ENCODE measurements at places on chromosomes 3 and 15.

GRCh38 chr15:96345560-96346399 lies 15.3 kb downstream of the NR2F2 start:
- no peak for DNase-seq

DNA sequence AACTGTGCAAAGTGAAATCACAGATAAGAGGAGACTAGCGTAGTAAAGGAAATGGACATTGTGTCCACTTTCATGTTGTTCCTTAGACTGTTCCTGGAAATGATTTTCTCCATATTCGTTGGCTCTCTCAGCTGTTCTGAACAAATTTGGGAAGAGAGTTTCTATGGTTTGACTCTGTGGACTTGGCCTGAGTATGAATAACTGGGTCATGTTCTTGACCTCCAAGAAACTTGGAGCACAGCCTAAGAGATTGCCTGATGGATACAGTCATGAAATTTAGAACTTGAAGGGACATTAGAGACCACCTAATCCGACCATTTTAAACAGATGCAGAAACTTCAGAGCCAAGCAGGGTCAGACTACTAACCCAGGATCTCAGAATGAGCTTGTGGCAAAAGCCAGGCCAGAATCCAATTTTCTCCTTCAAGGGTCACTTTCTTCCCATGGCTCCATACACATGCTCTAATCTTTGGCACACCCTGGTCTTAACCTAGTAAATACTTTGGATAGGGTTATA lies 430.4 kb downstream of the RBMS3 start:
- no peak for DNase-seq

DNA sequence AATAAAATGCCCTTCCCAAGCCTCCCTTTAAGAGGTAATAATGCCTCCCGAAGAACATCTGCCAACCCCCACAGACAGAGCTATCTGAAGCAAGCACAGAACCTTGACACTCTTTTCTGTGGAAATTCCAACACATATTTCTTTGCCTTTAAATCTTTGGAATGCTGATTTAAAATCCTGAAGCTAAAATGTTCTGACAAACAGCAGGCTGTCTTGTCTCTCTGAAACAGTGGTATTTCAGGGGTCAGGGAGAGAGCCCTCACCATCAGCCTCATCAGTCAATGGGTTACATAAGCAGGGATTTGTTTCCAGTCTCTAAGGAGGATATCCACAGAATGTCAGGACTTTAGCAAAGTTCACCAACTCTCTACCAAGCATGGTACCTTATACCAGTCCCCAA lies 27.8 kb upstream of the ARHGEF3 start:
- no peak for DNase-seq

DNA sequence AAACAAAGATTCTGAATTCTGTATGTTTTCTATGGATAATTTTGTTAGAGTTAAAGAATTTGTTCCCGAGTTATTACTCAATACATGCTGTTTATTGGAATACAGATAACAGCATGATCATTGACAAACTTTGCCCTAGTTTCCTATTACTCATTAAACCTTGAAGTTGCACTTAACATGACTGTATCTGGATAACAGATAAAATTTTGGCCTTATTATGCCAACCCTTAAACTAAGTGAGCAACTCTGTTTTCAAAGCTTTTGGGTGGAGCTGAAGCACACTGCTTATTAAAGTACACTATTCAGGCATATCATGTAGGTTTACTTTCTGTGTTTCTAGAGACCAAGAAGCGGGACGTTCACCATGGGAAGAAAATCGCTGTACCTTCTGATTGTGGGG lies at the start of gene AADAC:
Gene AADAC (plus strand): TSS at position 318 of the 400 bp plus-strand sequence. CDS start 47 bp downstream, at position 365.
- no peak for DNase-seq

DNA sequence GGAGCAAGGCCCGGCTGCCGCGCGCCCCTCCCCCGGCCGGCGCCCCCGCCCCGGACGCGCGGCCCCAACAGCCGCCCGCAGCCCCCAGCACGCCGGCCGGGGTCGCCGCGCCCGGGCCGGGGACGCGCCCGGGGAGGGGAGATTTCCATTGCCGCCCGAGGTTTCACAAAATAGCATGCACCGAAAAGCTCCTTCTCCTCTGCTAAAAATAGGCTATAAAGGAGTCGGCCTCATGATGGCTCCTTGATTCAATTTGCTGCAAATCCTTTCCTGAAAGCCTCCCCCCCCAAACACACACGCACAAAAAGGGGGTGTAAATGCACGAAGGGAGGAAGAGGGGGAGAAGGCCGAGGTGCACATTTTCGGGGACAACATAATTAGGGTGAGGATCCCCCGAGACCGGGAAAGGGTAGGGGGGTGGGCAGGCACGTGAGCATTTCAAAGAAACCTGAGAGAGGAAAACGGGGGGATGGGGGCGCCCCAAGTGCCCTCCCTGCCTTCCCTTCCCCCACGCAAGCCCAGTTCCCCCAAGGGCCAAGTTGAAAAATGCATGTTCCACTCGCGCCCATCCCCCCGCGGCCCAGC lies 734 bp downstream of the TBL1XR1 start:
- DNase-seq, result peak; percentile 63

- DNase-seq, result no peak
Measured at GRCh38 chr3:15899388-15899787, 101.6 kb upstream of the ANKRD28 start.

- no peak for DNase-seq
Measured at GRCh38 chr15:39167164-39168058, 413.5 kb upstream of the THBS1 start.

DNA sequence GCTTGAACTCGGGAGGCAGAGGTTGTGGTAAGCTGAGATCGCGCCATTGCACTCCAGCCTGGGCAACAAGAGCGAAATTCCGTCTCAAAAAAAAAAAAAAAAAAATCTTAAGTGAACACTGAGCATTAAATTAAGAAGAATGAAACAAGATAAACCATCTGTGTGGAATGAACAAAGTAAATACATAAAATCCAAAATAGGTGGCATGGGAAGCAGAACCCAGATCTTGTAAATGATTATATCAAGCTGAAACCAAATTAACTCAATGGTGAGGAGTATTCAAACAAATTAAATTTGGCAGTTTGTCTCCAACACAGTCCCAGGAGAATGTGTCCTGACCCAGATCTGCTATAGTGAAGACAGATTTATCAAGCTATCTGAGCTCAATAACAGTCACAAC lies 32.1 kb downstream of the STAG1 start:
- no peak for DNase-seq

- DNase-seq, result no peak
Measured at GRCh38 chr3:37949866-37950265, 40.7 kb upstream of the VILL start.

- no peak for DNase-seq
Measured at GRCh38 chr3:188019727-188020126, 134.2 kb upstream of the LPP start.

DNA sequence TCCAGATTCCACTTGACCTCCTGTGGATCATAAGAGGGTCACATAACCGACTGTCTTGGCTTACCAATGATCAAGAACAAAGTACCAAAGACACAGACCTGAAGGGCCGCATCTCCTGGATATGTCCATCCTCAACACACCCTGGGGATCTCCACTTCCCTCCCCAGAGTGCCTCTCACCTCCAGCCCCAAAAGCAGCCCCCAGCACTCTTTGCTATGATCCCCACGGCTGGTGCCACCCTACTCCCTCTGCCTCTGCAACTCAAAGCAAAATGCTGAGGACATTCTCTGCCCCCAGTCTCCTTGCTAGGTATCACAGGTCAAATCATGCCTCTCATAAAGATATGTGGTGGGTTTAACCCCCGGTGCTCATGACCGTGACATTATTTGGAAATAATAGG lies 32.7 kb downstream of the SLCO2A1 start:
- no peak for DNase-seq

DNA sequence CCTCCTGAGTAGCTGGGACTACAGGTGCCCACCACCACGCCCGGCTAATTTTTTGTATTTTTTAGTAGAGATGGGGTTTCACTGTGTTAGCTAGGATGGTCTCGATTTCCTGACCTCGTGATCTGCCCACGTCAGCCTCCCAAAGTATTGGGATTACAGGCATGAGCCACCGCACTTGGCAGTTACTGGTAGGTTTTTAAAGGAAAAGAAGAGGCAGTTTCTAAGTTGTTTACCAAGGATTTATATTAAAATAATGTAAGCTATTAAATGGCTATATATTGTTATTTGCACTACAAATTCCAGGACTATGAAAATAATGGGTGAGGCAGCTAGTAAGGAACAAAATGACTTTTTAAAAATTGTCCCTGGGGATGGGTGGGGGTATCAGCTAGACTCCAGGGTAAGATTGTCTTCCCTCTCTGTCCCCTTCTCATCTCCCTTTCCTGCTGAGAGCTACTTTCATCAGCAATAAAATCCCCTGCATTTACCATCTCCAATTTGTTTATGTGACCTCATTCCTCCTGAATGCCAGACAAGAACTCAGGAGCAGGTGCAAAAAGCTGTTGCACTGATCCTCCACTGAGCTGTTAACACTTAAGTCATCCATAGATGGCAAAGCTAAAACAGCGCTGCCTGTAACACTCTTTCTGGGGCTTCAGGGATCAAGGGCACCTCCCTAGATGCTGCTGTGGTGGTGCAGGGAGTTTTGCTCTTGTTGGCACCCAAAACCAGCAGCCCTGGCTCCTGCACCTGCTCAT lies 165.2 kb downstream of the ZPLD1 start:
- no peak for DNase-seq

DNA sequence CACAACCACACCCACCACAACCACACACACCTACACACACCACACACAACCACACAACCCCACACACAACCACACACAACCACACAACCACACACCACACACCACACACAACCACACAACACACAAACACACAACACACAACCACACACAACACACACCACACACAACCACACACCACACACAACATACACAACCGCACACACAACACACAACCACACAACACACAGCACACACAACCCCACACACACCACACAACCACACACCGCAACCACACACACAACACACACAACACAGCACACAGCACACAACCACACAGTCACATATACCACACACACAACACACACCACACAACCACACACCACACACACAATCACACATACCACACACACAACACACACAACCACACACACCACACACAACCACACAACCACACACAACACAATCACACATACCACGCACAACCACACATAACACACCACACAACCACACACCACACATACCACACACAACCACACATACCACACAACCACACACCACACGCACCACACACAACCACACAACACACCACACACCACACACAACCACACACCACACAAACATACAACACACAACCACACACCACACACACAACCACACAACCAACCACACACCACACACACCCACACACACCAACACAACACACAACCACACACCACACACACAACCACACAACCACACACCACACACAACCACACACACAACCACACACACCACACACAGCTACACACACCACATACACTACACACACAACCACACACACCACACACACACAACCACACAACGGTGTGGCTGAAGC lies 23.7 kb downstream of the CPN2 start:
- DNase-seq, result no peak

DNA sequence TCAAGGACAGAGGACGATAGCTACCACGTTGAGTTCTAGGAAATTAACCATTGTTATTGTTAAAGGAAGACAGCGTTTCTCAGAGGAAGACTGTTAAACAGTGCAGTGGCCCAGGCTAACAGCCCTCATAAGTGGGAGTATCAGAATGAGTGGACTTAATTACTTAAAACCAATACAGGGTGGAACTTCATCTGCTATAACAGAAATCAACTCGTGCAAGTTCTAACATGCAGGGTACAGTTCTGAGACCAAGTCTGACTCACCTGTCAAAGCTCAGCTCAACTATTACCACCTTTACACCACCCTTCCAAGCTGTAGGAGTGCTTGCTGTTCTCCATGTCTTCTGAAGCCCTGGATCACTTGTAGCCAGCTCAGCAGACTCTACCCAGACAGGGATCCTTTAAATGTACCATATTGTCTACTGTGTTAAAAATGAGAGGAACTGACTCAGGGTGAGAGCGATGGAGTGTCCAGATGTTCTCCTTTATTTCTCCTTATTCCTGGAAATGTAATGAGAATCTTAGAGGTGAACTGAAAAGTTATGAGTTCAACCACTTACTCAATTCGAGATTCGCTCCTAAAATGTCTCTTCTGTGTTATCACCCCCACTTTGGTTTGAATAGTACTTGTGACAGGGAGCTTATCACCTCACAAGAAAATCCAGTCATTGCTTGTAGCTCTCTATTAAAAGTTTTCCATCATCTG lies 26.5 kb downstream of the CD86 start:
- DNase-seq, result no peak

GRCh38 chr15:47732248-47732647 lies 14.9 kb downstream of the SEMA6D start:
- no peak for DNase-seq

GRCh38 chr3:175512700-175513099 lies 653.6 kb downstream of the NAALADL2 start:
- DNase-seq, result no peak

DNA sequence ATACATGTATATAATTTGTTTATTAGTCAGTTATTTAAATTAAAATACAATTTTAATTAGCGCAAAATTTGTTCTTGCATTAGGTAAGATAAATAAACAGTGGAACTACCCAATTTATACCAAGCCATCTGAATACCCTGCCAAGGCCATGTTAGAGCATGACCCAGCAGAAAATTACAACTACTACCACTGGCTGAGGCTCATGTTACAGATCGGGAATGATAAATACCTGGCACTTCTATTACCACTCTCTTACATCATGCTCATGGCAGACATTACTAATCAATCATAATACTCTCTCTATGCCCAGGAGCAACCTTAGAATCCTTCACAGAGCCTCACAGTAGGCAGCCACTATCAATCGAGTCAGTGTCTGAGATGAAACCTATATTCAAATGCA lies 21.2 kb upstream of the LMOD3 start:
- no peak for DNase-seq

GRCh38 chr3:18132991-18133390 lies 292.1 kb downstream of the SATB1 start:
- DNase-seq, result no peak

DNA sequence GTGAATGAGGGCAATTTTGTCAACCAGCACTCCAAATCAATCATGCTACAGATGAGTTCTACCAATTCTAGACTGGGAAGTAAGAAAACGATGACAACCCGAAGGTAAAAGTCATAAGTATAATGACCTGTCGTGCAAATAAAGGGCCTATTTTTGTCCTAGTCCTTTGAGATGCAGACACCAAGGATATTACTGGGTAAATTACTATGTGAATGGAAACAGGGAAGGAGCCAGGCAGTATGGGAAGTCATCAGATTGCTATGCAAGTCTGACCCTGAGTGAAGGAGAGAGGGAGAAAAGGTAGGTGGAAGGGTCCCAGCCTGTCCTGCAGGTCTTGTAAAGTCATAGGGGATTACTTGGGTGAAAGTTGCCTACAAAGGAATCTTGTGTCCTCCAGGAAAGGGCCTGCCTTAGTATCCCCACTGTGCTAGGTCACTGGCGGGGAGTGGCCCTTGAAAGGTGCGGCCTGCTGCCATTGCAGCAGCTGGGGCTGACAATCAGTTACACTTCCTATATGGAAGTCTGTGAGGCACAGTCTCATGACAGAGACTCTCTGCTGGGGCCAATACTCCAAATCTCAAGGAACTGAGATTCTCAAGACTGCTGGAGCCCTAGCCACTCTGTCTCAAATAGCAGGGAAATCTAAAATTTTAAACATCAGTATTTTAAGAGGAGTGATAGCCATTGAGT lies 149.9 kb upstream of the SLC2A2 start:
- no peak for DNase-seq

GRCh38 chr15:46126581-46126980 lies 491.8 kb downstream of the SQOR start:
- DNase-seq, result no peak

- DNase-seq, result no peak
Measured at GRCh38 chr3:11601446-11602238, 42.1 kb downstream of the VGLL4 start.

- DNase-seq, result no peak
Measured at GRCh38 chr15:26113296-26113695, 250.2 kb upstream of the ATP10A start.

- DNase-seq, result no peak
Measured at GRCh38 chr3:165635791-165636683, 201.2 kb downstream of the BCHE start.

All from activated CD4-positive, CD25-positive, alpha-beta regulatory T cell treated with anti-CD3 and anti-CD28 coated beads, Interleukin-2, amount 50 U/mL, for 72 hours (primary cell).